ENCODE measurements at places on chromosomes 2 and 18.

- DNase-seq: no peak
These were observed 1113.1 kb upstream of the NRXN1 start for GRCh38 chr2:52145005-52145404.

DNA sequence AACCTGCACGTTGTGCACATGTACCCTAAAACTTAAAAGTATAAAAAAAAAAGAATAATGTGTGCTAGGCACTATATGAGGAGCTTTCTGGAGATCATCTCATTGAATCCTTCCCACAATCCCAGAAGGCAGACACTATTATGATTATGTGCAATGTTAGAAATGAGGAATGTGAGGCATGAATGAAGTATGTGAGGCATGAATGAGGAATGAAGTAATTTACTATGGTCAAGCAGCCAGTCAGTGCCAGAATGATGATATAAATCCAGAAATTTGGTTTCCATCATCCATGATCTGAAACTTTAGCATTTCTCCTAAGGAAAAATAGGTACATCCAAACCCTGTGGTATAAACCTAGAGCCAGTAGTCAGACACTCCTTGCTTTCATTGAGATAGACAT is 42.0 kb downstream of the CCDC148 start:
- no peak for DNase-seq

- DNase-seq: no peak
These were observed 66.2 kb upstream of the LCLAT1 start for GRCh38 chr2:30380824-30381223.

GRCh38 chr2:105873281-105873680 is 128.6 kb downstream of the NCK2 start:
- no peak for DNase-seq

DNA sequence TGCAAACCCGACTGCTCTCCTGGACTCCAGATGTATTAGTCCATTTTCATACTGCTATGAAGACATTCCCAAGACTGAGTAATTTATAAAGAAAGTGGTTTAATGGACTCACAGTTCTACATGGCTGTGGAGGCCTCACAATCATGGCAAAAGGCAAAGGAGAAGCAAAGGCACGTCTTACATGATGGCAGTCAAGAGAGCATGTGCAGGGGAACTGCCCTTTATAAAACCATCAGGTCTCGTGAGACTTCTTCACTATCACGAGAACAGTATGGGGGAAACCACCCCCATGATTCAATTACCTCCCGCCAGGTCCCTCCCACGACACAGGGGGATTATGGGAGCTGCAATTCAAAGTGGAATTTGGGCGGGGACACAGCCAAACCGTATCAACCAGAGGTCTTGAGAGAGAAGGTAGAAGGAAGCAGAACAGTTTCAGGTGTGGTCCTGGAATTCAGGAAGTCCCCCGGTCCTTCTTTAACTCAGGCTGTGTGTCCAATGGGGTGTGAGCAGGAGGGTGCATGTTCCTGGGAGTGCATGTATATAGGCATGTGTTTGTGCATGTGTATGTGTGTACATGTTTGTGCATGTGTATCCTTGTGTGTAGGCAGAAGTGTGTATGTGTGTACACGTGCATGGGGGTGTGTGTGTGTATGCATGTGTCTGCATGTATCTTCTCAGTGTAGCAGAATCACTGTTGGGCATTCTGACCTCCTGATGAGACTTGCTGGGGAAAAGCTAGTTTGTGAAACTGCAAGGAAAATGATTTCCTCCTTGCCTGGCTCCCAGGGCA is 46.2 kb downstream of the GREB1 start:
- DNase-seq: peak; percentile 32

- no peak for DNase-seq
These were observed 20.3 kb upstream of the CHST10 start for GRCh38 chr2:100437751-100438150.

GRCh38 chr2:236754271-236754944 is 184.8 kb downstream of the ACKR3 start:
- no peak for DNase-seq

DNA sequence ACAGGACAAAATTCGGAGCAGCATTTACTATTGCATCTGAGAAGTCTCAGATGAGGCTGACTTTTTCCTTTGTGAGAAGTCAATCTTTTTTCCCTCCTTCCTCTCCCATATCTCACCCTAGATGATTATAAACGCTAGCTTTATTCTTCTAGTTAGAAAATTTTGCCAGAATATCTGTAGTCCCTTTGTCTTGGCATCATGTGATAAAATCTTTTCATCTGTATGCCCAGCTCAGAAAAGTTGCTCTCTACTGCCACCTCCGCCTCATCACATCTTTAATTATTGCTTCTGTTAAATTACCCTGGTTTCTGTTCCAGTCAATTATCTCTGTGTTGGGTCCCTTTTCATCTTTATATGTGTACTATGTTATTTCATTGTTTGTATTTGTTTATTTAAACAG is 210.8 kb upstream of the SLC35G4 start:
- no peak for DNase-seq

DNA sequence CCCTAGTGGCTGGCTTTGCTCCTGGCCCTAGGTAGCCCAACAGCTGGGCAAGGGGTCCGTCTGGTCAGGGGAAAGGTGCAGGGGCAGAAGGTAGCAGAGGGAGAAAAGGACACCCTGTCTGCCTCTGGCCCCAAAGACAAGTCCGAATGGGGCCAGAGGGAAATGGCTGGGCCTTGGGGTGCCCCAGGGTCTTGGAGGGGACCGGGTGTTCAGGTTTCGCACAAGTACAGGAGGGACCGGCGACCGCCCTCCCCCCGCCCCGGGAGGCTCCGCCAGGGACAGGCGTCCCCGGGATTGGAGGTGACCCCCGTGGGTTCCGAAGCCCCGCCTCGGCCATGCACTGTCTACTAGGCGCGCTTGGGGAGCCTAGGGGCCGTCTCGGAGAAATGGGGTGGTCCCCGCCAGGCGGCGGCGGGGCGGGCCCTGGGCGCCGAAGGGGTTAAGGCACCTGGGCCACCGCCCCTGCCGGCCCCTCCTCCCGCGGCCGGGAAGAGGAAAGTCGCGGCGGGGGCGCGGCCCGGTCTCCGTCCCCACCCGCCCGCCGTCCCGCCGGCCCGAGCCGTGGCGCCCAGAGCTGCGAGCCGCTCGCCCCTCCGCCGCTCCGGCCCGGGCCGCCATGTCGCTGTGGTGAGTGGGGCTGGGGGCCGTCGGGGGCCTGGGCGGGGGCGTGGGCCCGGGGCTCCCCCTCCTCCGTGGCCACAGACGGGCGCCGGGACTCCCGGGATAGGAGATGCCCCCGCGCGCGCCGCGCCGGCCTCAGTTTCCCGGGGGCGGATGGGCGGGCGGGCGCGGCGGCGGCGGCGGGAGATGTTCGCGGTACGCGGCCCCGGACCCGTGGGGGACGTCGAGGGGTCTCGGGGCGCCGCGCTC is at the start of gene B3GNT7:
B3GNT7 (plus strand) TSS at position 523 of the 870 bp plus-strand sequence; CDS start at position 617, 94 bp downstream.
- no peak for DNase-seq

GRCh38 chr2:58039170-58039611 is 7.4 kb upstream of the VRK2 start:
- no peak for DNase-seq

- no peak for DNase-seq
These were observed 14.8 kb downstream of the ABHD3 start for GRCh38 chr18:21689736-21690135.

GRCh38 chr2:26651799-26652198 is 10.6 kb upstream of the CIB4 start:
- DNase-seq: peak; percentile 73

DNA sequence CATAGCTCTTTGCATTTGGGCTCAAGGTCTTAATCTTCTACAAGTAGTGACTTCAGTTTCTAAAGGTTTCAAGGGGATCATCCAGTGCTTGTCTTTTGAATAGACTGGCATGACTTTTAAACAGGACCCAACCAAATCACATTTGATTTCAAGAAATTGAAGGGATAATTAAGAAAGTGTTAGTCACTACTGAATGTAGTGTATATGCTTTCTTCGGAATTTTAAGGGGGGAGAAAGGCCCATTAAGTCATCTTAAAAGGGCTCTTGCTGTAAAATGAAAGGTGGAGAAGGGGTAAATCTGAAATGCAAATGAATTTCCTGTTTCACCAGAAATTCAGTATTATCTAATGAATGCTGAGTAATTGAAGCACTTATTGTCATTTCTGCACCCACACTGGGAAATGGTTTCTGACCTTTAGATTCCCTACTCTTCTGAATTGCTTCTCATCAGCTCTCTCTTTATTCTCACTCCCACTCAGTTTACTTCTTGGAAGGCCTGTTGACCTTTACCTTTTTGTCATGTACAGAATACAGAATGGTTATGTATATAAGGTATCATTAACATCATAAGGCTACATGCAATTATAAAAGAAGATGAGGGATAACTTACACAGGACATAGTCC is 241.4 kb downstream of the SLC8A1 start:
- DNase-seq: no peak

- no peak for DNase-seq
These were observed 25.7 kb upstream of the ACAA2 start for GRCh38 chr18:49839012-49839411.

DNA sequence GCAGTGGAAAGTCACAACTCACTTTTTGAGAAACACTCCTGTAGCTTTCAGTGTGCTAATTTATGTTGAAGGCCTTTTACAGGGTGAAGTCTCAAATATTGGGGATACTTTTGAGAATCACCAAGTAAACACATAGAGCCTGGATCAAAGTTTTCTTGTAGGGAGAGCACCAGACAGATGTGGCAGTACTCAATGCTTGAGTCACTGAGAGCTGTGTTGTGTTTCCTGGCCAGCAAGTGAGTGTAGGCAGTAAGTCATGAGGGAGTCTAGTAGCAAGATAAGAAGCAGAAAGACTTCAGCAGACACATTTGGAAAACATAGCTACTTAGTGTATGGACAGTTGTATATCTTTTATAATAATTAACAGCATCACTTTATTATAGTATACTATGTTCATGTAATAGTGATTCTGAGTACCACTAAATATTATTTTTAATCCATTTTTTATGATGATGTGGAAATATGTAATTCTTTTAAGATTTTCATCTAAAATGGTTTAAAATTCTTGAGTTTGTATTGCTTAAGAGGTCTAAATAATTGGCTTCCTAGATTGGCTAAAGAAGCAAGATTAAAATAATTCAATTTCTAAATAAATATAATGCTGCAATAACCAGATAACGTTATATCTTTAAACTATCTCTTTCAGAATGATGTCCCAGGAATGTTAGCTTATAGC is 12.8 kb downstream of the PSMD1 start:
- DNase-seq: no peak

GRCh38 chr2:157061799-157062198 is 195.7 kb upstream of the GALNT5 start:
- DNase-seq: no peak

GRCh38 chr2:86396291-86396785 is 44.8 kb upstream of the KDM3A start:
- DNase-seq: no peak

- no peak for DNase-seq
These were observed 3.1 kb downstream of the MARCHF7 start for GRCh38 chr2:159715451-159715850.

- DNase-seq: peak; percentile 81
These were observed 92.9 kb downstream of the PXDN start for GRCh38 chr2:1651121-1652033.

GRCh38 chr2:104768694-104769093 is 85.2 kb upstream of the POU3F3 start:
- DNase-seq: no peak

GRCh38 chr2:123045713-123046112 is 979.4 kb upstream of the CNTNAP5 start:
- no peak for DNase-seq

DNA sequence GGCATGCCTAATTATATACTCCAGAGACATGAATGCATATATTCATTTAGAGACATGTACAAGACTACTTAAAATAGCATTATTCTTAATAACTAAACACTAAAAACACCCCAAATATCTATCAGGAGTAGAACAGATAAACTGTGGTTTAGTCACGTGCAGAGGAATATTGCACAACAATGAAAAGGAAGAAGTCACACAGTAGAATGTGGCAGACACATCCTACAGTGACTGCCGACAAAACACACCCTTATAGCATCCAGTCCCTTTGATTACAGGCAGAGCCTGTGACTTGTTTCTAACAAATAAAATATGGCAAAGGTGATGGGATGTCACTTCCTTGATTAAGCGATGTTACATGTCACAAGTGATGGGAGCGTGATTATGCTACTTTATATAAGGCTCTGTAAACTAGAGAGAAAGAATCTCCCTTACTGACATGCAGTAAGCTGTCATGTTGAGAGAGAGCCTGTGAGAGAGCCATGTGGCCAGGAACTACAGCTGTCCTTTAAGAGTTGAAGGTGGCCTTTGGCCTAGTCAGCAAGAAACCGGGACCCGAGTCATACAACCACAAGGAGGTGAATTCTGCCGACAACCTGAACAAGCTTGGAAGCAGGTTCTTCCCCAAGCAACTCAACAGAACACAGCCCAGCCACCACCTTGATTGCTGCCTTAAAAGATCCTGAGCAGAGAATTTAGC is 39.1 kb upstream of the LGALSL start:
- DNase-seq: no peak

GRCh38 chr2:162215162-162215561 is 28.1 kb downstream of the FAP start:
- no peak for DNase-seq

- no peak for DNase-seq
These were observed 33.6 kb downstream of the PLCL1 start for GRCh38 chr2:197838036-197838435.

GRCh38 chr18:63397349-63397748 is 24.9 kb downstream of the VPS4B start:
- DNase-seq: no peak

DNA sequence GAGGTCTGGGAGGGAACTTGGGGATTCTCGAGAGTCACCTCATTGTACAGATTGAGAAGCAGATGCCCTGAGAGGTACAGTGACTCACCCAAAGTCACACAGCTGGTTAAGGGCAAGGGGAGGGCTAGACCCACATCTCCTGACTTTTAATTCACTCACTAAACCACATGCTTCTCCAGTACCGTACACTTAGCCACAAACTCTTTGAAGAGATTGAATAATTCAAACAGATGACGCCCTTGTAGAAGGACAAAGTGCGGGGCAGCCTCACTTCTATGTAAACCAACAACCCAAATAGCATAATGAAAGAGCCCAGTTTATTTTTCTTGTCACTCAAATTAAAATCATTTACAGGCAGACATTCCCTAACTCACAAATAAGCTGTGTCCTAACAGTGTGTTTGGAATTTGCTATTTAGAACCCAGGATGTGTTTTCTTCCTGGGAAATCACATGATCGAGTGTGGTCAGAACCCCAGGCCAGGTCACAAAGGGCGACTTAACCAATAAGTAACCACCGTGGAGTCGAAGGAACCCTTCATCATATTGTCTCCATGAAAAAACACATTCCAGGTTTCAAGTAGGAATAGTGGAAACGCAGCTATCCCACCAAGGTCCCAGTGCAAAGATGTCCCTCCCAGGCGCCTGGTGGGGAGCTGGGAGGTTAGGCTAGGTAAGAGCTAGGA is 35.8 kb upstream of the PTPN4 start:
- DNase-seq: peak; percentile 0

GRCh38 chr2:119257198-119257597 is 33.6 kb downstream of the STEAP3 start:
- no peak for DNase-seq

DNA sequence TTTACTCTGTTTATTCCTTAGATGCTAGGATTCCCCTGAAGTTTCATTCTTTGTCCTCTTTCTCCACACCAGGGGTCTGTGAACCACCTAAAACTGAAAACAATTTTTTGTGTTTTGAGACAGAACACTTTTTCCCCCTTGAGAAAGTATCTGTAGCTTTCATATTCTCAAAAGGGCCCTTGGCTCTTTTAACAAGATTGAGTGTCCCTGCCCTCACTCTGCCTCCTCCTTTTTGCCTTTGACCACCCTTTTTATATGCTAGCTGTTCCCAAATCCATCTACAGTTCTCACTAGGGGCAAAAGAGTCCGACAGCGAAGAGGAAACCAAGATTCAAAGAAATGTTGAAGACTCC is 883 bp upstream of the EHBP1 start:
- no peak for DNase-seq

- no peak for DNase-seq
These were observed 11.3 kb upstream of the EXOC6B start for GRCh38 chr2:72837171-72837570.
